ENCODE measurements at places on chromosomes 16 and 17.

DNA sequence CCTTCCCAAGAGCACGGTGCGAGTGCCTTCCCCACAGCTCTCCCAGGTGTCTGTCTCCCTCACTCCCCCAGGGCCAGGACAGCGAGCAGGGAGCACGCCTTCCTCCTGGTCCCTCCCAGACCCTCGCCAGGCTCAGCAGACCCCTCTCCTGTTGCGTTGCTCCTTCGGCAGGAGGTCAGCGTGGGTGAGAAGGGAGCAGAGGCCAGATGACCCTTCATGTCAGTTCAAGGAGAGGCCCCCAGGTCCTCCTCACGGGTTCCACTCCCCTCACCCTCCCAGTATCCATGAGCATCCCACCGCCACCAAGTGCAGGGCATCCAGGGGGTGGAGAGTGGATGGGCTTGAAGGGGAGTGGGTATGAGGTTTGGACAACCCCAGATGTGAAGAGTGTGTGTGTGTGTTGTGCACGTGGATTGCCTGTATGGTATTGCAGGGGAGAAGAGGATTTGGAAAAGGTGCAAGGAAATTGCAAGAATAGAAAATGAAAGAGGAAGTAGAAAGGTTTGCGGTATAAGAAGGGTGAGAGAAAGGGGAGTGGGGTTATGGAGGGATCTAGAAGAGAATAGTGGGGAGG, 17.7 kb downstream of the SGCA start:
- no peak overlapping the region for H3K4me3 ChIP-seq
- DNase-seq: no peak
- no peak overlapping the region for H3K27ac ChIP-seq
- no peaks in the 10 kb centered on the region for H3K36me3 ChIP-seq

- no peak overlapping the region for H3K4me3 ChIP-seq
- H3K4me1 ChIP-seq: peaks cover 53% of the 10 kb centered on the region
- no peak for DNase-seq
- no peaks in the 10 kb centered on the region for H3K27me3 ChIP-seq
These were observed 1.5 kb downstream of the VPS35 start for GRCh38 chr16:46687486-46687885.

GRCh38 chr16:58684354-58685083, at the start of gene SLC38A7:
Gene SLC38A7, minus strand, starts transcription at chr16:58684770. Its CDS starts 4,644 bp downstream, at chr16:58680126.
- peak within 1 kb of the TSS; percentile 76 for H3K27ac ChIP-seq
- DNase-seq: peak; percentile 75
- peaks cover 2% of the 10 kb centered on the region for H3K36me3 ChIP-seq
- peak within 1 kb of the TSS; percentile 89 for H3K4me3 ChIP-seq
- H3K4me1 ChIP-seq: peaks cover 18% of the 10 kb centered on the region
- H3K27me3 ChIP-seq: no peaks in the 10 kb centered on the region

- no peak overlapping the region for H3K4me3 ChIP-seq
- peaks cover 12% of the 10 kb centered on the region for H3K4me1 ChIP-seq
- H3K36me3 ChIP-seq: peaks cover 52% of the 10 kb centered on the region
- no peak for DNase-seq
These were observed 6.9 kb downstream of the ALYREF start for GRCh38 chr17:81884520-81884919.

DNA sequence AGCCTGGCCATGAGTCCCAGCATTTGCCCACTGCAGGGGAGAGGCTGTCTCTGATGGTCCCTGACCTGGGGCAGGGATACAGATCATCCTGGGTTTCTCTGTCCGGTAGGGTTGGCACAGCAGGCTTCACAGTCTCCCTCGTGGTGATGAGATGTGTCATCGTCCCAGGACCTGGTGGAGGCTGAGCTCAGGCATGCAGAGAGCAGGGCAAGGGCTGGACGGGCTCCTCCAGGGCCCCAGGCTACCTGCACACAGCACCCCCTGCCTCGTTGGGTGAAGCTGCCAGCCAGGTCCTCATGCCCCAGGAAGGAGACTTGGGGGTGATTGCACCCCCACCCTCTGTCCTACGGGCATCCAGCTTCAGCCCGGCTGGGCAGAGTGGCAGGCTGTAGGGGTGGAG, 155.8 kb upstream of the GSE1 start:
- H3K27ac ChIP-seq: no peak overlapping the region
- H3K4me1 ChIP-seq: peaks cover 14% of the 10 kb centered on the region
- no peak for DNase-seq
- no peaks in the 10 kb centered on the region for H3K36me3 ChIP-seq
- H3K27me3 ChIP-seq: peaks cover 12% of the 10 kb centered on the region
- no peak overlapping the region for H3K4me3 ChIP-seq

DNA sequence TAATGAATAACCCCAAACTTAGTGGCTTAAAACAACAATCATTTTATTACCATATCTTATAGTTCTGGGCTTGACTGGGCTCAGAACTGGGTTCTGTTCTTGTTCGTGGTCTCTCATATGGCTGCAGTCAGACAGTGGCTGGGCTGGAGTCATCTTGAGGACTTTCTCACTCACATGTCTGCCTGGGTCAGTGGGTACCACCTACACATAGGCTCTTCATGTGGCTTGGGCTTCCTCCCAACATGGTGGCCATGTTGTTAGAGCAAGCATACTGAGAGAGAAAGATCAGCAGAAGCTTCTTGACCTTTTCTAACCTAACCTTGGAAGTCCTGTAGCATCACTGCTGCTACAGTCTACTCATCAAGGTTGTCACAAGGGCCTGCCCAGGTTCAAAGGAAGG, 158.6 kb upstream of the SDK2 start:
- no peaks in the 10 kb centered on the region for H3K4me1 ChIP-seq
- H3K27ac ChIP-seq: no peak overlapping the region

GRCh38 chr16:31129568-31130335, 5.8 kb downstream of the PRSS8 start:
- peaks cover 3% of the 10 kb centered on the region for H3K36me3 ChIP-seq
- no peaks in the 10 kb centered on the region for H3K27me3 ChIP-seq
- H3K27ac ChIP-seq: no peak overlapping the region

- DNase-seq: no peak
- no peaks in the 10 kb centered on the region for H3K36me3 ChIP-seq
- H3K27ac ChIP-seq: no peak overlapping the region
- H3K4me1 ChIP-seq: peaks cover 13% of the 10 kb centered on the region
- H3K4me3 ChIP-seq: no peak overlapping the region
These were observed 22.3 kb downstream of the ARHGAP23 start for GRCh38 chr17:38450557-38451029.

DNA sequence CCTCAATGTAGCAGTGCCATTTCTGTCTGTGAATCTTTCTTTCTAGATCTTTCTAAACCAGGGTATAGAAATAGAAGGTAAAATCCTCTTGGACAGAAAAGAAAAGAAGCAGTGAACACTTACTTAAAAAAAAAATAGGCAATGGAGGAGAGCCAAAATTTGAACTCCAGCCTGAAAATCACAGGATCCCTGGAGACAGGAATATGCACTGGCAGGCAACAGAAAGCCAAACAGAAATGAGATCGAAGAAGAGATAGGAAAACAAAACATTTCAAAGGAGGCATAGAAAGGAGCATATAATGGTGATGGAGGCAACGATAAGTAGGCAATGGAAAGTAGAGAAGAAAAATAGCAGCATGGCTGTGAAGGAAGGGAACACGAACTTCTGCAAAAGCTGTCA, 253.7 kb upstream of the HSBP1 start:
- H3K36me3 ChIP-seq: no peaks in the 10 kb centered on the region
- H3K27ac ChIP-seq: no peak overlapping the region

DNA sequence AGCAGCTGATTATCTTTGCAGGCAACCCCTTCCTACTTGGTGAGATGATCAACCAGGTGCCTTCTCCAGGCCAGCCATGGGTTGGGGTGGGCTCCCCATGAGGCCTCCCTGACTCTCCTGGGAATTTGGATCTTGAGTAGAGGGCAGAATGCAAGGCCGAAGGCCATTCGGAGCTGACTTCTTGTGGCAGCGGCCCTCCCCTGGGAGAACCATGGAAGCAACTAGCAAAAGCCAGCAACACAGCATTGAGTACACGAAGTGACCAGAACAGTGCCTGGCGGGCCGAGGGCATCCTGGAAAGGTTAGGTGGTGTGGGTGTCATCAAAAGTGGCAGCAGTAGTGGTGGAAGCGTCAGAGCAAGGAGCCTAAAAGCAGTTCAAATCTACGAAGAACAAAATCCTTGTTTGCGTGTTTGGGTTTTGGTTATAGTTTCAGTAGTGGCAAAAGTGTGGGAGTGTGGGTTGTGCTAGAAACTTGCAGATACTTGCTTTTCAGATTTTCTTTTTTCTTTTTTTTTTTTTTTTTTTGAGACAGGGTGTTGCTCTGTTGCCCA, 2.0 kb upstream of the ALDH3A1 start:
- H3K36me3 ChIP-seq: no peaks in the 10 kb centered on the region
- peaks cover 13% of the 10 kb centered on the region for H3K27me3 ChIP-seq
- H3K27ac ChIP-seq: no peak overlapping the region
- DNase-seq: no peak

- H3K27ac ChIP-seq: no peak overlapping the region
- no peak for DNase-seq
- no peaks in the 10 kb centered on the region for H3K4me1 ChIP-seq
These were observed 229.3 kb downstream of the C16orf78 start for GRCh38 chr16:49602976-49603310.

DNA sequence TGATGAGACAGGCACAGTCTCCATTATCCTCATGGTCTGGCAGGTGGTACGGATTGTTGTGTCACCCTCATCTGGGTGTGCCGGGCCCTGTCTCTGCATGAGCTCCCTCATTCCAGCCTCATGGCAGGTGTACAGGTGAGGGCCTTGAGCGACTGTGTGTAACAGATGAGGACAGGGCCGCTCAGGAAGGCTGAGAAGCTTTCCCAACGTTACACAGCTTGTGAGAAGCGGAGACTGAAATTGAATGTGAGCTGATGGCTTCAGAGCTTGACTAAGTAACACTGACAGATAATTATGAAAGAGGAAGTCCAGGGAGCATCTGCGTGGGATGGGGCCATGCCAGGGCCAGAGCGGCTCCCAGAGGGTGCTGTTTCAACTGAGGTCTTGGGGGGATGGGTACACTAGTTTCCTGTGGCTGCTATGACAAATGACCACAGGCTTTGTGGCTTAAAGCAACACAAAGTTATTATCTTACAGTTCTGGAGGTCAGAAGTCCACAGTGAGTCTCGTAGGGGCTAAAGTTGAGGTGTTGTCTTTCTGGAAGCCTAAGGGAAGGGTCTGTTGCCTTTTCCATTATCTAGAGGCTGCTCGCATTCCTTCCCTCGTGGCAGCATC, 36.7 kb downstream of the CMIP start:
- H3K27ac ChIP-seq: peak overlapping the region; percentile 63
- H3K27me3 ChIP-seq: no peaks in the 10 kb centered on the region
- H3K4me3 ChIP-seq: no peak overlapping the region
- H3K36me3 ChIP-seq: peaks cover 7% of the 10 kb centered on the region
- DNase-seq: peak; percentile 21

GRCh38 chr16:67187175-67187890, 2.6 kb downstream of the EXOC3L1 start:
- H3K4me3 ChIP-seq: no peak overlapping the region
- peaks cover 12% of the 10 kb centered on the region for H3K4me1 ChIP-seq
- no peak overlapping the region for H3K27ac ChIP-seq
- peaks cover 13% of the 10 kb centered on the region for H3K27me3 ChIP-seq
- no peaks in the 10 kb centered on the region for H3K36me3 ChIP-seq
- no peak for DNase-seq

GRCh38 chr17:60149691-60150582, at the start of gene CA4:
Gene CA4, plus strand, starts transcription at chr17:60149973. Its CDS starts 62 bp downstream, at chr17:60150035.
- no peak within 1 kb of the TSS for H3K27ac ChIP-seq
- H3K27me3 ChIP-seq: peaks cover 83% of the 10 kb centered on the region
- no peaks in the 10 kb centered on the region for H3K36me3 ChIP-seq

- H3K4me3 ChIP-seq: peak overlapping the region; percentile 95
- peaks cover 25% of the 10 kb centered on the region for H3K4me1 ChIP-seq
- no peaks in the 10 kb centered on the region for H3K27me3 ChIP-seq
- no peak for DNase-seq
These were observed 1.4 kb downstream of the PLD6 start for GRCh38 chr17:17204635-17205231.

DNA sequence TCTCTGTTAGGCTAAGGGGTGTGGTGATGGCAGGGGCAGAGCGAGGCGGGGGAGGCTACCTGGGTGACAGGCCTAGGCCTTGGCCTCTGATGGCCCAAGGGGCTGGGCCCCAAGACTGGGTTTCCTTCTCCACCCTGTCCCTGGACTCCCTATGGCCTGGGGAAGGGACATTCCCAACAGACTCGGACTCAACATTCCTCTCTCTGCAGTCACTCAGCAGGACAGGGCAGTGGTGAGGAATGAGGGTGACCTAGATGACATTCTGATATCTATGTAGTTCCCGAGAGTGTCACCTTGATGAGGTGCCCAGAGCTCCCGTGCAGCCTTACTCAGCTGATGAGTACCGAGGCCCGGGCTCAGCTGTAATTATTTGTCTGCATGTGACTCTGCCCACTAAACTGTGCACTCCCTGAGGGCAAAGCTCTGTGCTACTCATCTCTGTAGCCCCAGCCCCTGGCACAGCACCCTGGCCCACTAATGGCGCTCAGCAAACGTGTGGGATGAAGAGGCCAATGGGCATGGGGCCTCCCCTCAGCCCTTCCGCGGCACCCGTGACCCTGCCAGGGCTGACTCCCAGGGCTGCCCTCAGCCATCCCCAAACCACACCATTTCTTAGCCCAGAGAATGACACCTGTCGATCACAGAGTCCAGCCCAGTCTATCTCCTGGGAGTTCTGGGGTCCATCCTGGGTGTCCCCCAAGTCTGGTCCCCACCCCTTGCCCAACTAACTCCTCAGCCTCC, 2.2 kb downstream of the PLCD3 start:
- no peak overlapping the region for H3K27ac ChIP-seq
- H3K4me1 ChIP-seq: peaks cover 5% of the 10 kb centered on the region
- DNase-seq: no peak
- H3K36me3 ChIP-seq: no peaks in the 10 kb centered on the region

- H3K36me3 ChIP-seq: peaks cover 38% of the 10 kb centered on the region
- H3K27me3 ChIP-seq: no peaks in the 10 kb centered on the region
- H3K27ac ChIP-seq: peak overlapping the region; percentile 89
- H3K4me3 ChIP-seq: peak overlapping the region; percentile 94
These were observed 1.3 kb downstream of the CDR2 start for GRCh38 chr16:22372882-22373661.

- peaks cover 21% of the 10 kb centered on the region for H3K36me3 ChIP-seq
- H3K4me3 ChIP-seq: no peak overlapping the region
- H3K4me1 ChIP-seq: no peaks in the 10 kb centered on the region
- no peak for DNase-seq
- H3K27ac ChIP-seq: no peak overlapping the region
- no peaks in the 10 kb centered on the region for H3K27me3 ChIP-seq
These were observed 34.1 kb downstream of the CMC2 start for GRCh38 chr16:80972611-80973010.

- no peaks in the 10 kb centered on the region for H3K36me3 ChIP-seq
- no peaks in the 10 kb centered on the region for H3K4me1 ChIP-seq
- DNase-seq: no peak
- no peaks in the 10 kb centered on the region for H3K27me3 ChIP-seq
- no peak overlapping the region for H3K4me3 ChIP-seq
These were observed 147.2 kb downstream of the UTP18 start for GRCh38 chr17:51407576-51407975.
